ENCODE measurements at places on chromosomes 16 and 17.

- DNase-seq, result no peak
Measured at GRCh38 chr16:79714440-79714839, 113.9 kb upstream of the MAF start.

DNA sequence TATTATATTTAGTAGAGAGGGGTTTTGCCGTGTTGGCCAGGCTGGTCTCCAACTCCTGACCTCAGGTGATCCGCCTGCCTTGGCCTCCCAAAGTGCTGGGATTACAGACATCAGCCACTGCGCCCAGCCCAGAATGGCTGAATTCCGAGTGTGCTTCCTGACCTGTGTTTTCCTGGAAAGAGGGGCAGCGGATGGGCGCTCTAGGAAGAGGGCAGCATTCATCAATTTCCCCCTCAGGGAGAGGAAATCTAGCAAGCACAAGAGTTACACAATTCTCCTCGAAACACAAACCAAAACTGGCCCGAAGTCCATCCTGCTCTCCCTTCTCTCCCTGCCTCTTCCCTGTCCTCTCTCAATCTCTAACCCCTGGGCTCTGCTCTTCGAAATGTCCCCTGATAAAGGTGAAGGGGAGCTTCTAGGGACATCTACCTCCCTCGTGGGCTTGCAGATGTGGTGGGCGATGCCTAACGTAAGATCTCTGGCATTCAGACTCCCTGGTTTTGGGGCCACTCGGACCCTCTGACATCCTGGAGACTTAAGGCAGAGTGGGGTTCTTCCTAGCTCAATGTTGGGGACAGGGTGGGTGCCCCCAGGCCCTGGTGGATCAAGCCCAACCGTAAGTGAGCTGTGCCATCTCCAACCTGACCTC lies 1.0 kb downstream of the IL27 start:
- DNase-seq, result no peak

GRCh38 chr16:80936410-80936809 lies 70.3 kb downstream of the CMC2 start:
- DNase-seq, result peak; percentile 30

GRCh38 chr16:87993901-87994300 lies 42.7 kb downstream of the BANP start:
- no peak for DNase-seq

GRCh38 chr17:33210285-33210684 lies 82.8 kb downstream of the ASIC2 start:
- no peak for DNase-seq

DNA sequence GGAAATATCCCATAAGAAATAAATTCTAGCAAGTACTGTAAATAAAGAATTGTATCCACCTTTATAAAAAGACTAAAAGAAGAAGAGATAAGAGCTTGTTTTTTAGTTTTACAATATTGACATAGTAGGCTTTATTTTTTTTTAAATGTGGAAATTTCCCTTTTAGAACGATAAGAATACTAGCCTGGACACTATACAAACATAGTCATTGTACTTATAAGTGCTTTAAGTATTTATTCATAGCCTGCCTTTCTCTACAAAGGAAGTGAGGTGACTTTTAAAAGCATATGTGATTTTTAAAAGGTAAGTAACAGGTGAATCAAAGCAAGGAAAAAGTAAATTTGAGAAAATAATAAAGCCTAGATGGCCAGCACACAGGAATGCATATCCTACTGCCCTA lies 17.7 kb downstream of the TOX3 start:
- DNase-seq, result no peak

GRCh38 chr17:17729620-17730249 lies 48.5 kb downstream of the RAI1 start:
- DNase-seq, result no peak

DNA sequence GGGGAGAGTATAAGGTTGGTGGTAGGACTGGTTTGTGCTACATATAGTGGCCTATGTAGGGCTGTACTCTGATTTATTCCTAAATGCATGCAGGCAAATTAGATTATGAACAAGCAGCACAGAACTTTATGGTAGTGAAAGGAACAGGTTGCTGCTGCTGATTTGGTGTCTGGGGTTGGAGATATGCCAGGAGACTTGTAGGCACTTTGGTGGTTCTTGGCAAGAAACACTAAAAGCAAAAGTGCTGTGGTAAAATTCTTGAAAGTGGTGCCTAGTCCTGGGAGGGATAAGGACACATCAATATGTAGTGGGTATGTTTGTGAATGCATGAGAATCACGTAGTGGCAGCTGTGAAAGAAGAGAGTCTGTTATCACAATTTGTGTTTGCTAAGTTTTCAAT lies 2126.0 kb downstream of the TP53TG3F start:
- DNase-seq, result no peak

GRCh38 chr17:16301963-16302855 lies 51.1 kb downstream of the CENPV start:
- DNase-seq, result no peak

GRCh38 chr16:52460639-52461178 lies 86.2 kb downstream of the TOX3 start:
- no peak for DNase-seq

- DNase-seq, result peak; percentile 59
Measured at GRCh38 chr16:28304214-28304613, 11.9 kb downstream of the SBK1 start.

DNA sequence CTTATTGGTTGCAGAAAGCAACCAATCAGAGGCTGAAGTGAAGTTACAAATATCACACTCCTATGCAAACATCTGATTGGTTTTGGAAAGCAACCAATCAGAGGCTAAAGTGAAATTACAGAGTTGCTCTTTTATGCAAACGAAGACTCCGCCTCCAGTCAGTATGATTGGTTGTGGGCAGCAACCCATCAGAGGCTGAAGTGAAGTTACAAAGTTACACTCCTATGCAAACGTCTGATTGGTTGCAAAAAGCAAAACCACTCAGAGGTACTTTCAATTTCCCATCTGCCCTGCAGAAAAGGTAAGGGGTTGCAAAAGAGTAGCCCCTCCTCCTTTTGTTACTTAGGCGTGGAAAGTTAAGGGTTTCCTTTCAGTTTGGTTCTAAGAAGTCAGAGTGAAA lies 697.3 kb downstream of the MAF start:
- DNase-seq, result no peak

- DNase-seq, result no peak
Measured at GRCh38 chr17:50767030-50767429, 288 bp downstream of the ANKRD40CL start.

- DNase-seq, result no peak
Measured at GRCh38 chr17:80323982-80324381, 63.3 kb downstream of the RNF213 start.

GRCh38 chr17:35913609-35914008 lies 17.0 kb downstream of the RDM1 start:
- DNase-seq, result no peak

GRCh38 chr17:16943032-16943352 lies 28.9 kb downstream of the TNFRSF13B start:
- DNase-seq, result no peak

DNA sequence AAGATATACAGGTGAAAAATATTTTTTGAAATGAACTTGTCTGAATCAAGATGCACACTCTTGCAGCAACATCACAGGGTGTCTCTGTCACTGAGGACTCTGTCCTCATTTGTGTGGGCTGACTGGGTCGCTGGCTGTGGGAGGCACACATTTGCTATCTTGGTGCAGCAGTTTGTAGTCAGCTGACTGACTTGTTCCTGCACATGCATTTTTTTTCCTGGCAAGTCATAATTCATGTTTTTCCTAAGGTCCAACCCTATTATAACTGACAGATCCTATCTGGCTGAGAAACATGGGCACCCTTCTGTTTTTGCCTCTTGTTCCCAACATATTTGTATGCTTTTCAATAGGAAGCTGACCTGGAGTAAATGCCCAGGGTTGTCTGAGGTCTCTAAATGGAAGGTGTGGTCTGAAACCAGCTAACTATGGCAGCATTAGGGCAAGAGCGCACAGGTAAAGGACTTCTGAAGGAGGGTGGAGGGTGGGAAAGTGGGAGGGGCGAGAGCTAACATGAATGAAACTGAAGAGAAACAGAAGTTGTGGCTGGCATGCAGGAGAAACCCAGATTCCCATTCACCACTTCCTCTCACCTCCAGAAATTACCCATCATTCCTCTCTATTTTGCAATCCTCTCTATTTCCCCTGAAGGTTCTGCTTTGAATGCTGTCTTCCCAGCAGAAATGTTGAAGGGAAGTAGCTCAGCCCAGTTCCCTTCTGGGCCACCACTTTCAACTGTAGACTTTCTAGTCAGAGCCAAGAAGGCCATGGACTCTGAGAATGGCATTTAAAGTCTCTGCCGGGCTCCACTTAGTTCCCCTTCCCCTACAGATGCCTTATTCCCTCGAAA lies 166.1 kb downstream of the PRKCA start:
- peak; percentile 38 for DNase-seq

GRCh38 chr17:35849469-35850348 lies 19.0 kb downstream of the HEATR9 start:
- peak; percentile 54 for DNase-seq

GRCh38 chr17:15263680-15264079 lies 1.4 kb downstream of the PMP22 start:
- no peak for DNase-seq

- no peak for DNase-seq
Measured at GRCh38 chr17:57532966-57533365, 212.1 kb downstream of the CCDC182 start.

DNA sequence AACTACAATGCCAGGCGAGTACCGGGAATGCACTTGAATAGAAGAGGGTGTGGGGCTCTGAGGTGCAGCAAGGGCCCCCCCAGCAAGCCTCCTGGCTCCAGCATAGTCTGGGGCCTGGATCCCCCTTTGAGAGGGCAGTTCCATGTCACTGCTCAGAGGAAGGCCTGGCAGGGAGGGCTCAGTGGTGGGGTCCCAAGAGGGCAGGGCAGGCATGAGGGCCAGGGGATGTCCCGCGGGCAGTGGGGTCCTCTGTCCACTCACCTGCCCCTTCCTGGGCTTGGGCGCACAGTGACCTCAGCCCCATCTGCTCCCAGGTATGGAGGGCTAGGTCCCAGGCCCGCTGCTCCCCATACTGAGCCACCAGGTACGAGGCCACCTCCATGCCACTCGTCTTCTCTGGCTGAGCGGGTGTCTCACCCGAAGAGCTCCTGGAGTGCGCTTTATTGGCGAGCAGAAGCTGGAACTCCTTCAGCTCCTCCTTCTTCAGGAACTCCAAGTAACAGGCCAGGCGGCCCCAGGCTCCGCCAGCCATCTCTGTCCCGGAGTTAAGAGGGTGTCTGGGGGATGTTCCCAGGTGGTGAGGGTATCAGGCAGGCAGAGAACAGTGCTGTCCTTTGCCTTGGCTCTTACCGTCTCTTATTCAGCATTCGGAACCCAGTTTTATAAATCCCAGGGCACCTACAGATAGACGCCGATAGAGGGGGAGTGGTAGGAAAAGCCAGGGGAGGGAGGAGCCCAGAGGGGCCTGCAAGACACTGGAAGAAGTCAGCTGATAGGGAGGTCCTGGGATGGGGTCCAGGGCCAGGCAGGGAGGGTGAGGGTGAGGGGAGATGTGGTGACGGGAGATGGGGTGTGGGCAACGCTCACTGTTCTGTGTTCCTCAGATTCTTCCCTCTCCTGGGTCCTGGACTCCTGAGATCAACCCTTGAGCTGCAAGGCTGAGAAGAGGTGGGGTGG lies 605 bp downstream of the NLRP1 start:
- DNase-seq, result peak; percentile 81

GRCh38 chr17:39757931-39758873 lies 20.5 kb downstream of the GRB7 start:
- DNase-seq, result no peak

- no peak for DNase-seq
Measured at GRCh38 chr16:14364386-14365199, 265.5 kb downstream of the PARN start.

GRCh38 chr17:57293077-57293476 lies 36.8 kb downstream of the MSI2 start:
- DNase-seq, result no peak

DNA sequence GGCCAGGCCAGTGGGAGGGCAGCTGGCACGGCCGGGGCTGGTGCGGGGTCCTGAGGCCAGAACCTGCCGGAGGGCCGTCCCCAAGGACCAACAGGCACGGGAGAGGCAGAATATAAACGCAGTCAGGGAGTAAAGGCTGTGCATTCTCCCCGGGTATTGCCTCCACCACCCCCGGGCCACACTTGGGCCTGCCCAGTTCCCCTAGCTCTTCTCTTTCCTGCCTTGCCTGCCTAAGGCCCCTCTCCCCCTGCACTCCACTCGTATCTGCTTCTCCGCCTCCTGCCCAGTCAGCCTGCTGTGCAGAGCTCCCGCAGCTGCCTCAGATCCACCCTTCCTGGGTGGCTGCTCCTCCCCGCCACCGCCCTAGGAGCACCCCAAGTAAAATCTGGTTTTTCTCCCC lies 5.0 kb upstream of the RPH3AL start:
- DNase-seq, result no peak

DNA sequence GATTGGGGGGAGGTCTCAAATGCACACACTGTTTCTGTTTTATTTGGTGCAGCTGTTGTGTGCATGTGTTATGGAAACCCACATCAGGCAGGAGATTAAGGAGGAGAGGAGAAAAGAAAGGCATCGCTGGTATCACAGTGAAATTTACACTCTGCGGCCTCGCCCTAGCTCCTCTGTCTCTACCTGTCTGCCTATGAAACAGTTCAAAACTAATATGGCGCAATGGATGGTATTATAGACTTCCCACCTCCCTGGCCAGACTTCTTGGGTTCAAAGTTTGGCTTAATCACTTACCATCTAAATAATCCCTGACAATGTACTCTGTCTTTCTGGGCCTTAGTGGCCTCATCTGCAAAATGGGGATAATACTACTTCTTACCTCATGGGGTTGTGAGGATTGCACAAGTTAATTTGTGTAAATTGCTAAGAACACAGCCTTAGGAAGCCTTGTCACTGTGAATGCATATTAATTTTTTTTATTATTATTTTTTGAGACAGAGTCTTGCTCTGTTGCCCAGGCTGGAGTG lies 1.4 kb upstream of the ABCC1 start:
- DNase-seq, result no peak

GRCh38 chr17:48290378-48290777 lies 139.6 kb downstream of the SKAP1 start:
- DNase-seq, result no peak

- no peak for DNase-seq
Measured at GRCh38 chr17:30393911-30394867, 15.5 kb downstream of the CPD start.

DNA sequence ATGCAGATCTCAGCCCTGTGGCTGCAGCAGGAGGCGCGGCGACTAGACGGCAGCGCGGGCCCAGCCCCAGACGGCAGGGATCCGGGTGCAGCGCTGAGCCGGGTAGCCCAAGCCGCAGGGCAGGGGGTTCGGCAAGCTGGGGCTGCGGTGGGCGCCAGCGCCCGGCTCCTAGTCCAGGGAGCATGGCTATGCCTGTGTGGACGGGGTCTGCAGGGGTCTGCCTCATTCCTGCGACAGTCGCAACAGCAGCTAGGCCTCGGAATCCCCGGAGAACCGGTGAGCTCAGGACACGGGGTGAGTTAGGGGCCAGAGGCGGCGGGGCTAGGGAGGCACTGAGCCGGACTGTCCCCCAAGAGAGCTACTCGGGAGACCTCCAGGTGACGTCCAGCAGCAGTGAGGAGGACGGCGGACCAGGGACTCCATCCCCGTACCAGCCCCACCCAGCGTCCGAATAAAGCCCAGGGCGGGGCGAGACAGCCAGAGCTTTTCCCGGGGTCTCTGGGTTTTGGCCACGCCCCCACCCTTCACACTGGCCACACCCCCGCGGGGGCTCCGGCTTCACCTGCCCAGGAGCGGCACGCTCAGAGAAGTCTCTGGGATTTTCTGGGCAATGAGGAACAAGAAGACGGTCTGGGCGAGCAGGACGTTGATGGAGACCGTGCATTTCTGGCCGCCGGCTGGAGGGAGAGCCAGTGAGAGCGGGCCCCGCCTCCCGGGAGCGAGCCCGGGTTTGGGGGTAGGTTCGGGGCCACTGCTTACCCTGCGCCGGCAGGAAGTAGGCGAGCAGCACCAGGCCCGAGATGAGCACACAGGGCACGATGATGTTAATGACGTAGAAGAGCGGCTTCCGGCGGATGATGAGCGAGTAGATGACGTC lies 1.1 kb downstream of the C17orf107 start:
- DNase-seq, result no peak
